ENCODE measurements at places on chromosomes 7 and 10. TPM values are rescaled to one million over a fixed set of nuclear protein-coding genes. Genes with fewer than 3 reads are reported as not detected.

DNA sequence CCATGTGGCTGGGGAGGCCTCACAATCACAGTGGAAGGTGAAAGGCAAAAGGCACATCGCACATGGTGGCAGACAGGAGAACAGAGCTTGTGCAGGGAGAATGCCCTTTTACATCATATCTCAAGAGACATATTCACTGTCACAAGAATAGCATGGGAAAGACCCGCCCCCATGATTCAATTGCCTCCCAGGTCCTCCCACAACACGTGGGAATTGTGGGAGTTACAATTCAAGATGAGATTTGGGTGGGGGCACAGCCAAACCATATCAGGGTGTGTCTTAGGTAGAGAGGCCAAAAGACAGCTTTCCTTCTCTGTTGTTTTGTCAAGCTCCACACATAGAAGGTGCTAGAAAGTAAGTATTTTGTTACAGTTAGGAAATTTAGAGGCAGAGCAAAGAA is 20.8 kb upstream of the SLC26A5 start:
- no peak for DNase-seq

- DNase-seq = no peak
These were observed 238.9 kb downstream of the IPMK start for GRCh38 chr10:58028597-58029366.

DNA sequence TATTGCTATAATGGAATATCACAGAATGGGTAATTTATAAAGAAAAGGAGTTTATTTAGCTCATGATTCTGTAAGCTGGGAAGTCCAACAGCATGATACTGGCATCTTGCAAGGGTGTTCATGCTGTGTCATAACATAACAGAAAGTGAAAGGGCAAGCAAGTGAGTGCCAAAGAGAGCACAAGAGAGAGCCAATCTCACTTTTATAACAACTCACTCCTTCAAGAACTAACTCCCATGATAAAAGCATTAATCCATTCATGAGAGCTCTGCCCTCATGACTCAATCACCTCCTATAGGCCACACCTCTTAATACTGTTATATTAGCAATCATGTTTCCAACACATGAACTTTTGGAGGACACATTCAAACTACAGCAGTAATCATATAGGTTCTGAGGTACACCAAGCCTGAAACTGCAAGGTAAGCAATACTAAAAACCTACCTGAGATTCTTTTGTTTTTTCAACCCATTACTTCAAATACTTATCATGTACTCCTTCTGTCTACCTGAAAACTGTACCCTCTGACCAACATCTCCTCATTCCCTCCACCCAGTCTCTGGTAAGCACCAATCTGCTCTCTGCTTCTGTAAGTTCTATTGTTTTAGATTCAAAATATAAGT is 219.7 kb downstream of the MTERF1 start:
- no peak for DNase-seq

DNA sequence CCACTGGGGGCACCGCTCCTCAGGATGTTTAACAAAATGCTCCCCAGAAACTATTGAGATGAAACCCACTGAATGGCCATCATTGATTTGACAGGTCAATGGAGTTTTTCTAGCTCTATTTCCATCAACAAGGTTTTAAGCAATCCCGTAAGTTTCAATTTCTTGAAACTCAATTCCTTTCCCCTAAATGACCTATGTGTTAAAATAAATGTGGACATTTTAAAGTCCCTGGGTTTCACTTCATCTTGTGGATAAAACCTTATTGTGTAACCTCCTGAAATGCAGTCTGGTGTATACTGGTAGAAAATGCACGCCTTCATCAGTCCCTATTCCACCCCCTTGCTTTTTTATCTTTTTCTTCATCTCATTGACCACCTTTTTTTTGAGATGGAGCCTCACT is 8.9 kb upstream of the C7orf33 start:
- no peak for DNase-seq

GRCh38 chr10:25562547-25562946 is 371.5 kb upstream of the MYO3A start:
- no peak for DNase-seq

DNA sequence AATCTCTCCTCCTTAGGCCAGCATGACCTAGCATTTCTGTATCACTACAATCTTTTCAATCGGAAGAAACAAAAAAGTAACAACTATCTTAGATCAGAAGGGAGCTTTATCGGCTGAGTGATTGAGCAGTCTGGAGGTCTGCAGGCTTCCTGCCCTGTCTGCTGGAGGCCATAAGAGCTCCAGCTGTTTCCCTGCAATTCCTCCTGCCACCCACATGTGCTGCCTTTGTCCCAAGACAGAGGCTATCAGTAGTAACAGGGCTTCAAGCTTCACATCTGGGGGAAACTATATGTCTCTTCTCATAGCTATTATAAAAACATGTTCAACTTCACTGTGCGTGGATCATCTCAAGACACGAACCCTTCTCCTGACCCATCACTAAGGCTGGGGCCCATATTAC is 70.1 kb upstream of the VWC2 start:
- no peak for DNase-seq

- DNase-seq = no peak
These were observed 41.8 kb downstream of the APBB1IP start for GRCh38 chr10:26479766-26480492.

DNA sequence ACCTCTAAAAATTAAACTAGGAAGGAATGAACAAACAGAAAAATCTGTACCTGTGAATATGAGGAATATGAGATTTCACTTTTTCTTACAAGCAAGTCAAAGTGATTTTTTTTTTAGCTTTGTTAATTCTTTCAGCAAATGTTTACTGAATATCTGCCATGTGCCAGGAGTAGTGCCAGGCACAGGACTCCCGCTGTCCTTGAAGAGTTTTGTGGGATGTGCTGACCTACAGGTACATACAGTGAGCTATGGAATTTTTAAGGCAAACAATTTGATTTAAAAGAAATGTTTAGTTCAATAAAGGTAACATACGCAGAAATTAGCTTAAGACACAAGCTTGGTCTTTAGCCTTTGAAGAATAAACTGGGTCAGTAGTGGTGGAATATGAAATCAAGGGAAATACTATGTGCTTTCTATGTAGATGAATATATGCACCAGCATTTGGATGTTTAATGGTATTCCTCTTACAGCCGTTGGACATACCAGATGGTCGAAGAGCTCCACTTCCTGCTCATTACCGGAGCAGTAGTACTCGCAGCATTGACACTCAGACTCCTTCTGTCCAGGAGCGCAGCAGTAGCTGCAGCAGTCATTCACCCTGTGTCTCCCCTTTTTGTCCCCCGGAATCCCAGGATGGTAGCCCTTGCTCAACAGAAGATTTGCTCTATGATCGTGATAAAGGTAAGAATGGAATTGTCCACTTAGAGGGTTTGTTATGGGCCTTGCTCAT is 102.0 kb downstream of the GLCCI1 start:
- DNase-seq = no peak

GRCh38 chr7:123208793-123209192 is 9.0 kb upstream of the SLC13A1 start:
- no peak for DNase-seq

GRCh38 chr10:33122014-33122809 is 164.2 kb upstream of the ITGB1 start:
- DNase-seq = peak; percentile 52

- DNase-seq = no peak
These were observed 26.3 kb upstream of the OSBPL3 start for GRCh38 chr7:25006276-25006675.

DNA sequence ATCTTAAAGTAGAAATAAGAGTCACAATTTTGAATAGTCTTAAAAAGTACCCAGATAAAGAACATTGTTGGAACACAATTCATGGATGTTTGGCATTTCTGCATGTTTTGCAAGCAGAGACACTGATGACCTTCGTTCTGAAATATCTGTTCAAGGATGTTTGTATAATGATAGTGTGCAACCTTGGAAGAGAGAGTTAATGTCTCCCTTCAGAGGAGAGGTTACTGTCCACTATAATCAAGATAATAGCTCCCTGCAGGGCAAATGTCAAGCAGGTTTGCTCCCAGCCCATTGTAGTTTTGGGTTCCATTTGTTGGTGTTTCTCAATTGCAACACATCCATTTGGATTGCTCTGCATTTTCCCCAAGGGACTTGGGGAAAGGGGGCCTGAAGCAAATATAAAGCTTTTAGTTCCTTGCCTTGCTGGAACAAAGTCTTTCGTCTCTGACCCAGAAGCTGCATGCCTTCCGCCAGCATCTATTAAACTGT is 45.2 kb downstream of the COL1A2 start:
- DNase-seq = no peak

- no peak for DNase-seq
These were observed 80.9 kb upstream of the SEMA3C start for GRCh38 chr7:80999771-81000170.

- no peak for DNase-seq
These were observed 4.7 kb downstream of the ACBD7 start for GRCh38 chr10:15083674-15084501.

DNA sequence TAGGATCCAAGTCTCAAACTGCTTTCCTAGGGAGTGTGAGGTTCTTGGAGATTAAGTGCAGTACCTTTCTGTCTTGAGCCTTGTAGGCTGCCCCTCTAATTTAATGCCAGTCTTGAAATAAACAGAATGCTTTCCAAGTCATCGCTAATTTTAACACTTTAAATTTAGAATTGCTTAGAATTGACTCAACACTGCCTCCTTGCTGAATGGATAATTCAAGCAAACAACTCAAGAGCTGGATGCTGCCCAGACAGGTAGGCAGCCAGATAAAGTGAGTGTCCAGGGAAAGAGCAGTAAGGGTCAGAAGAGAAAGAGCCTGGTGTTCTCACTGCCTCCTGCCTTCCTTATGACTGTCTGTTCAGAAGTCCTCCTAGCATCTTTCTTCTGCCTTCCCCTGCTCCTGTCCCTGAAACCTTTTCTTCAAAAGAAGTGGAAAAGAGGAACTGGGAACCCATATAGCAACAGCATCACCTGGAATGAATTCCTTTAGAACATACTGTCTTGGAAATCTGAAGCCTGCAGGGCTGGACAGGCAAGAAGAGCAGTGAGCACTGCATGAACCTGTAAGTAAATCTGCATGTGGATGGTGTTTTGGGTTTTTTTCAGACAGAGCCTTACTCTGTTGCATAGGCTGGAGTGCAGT is 3.1 kb upstream of the GOT1 start:
- no peak for DNase-seq

DNA sequence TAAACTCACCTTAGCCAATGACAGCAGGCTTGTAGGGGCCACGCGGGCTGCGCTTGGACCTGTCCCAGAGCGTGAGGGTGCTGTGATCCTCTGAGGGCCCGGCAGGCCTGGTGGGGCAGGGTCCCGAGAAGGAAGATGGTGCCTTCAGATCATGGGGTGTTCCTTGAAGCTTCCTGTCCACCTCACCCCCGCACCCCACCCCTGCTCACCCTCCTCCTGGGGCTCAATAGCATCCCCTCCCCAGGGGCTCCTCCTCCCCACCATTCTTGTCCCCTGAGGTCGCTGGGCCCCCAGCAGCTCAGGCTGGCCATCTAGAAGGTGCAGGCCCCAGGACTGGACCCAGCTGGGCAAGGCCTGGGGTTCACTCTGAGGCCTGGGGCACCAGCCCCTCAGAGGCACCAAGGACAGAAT is 33.9 kb downstream of the PWWP2B start:
- DNase-seq = no peak

- no peak for DNase-seq
These were observed 535.6 kb downstream of the DNAJB6 start for GRCh38 chr7:157872447-157872846.

DNA sequence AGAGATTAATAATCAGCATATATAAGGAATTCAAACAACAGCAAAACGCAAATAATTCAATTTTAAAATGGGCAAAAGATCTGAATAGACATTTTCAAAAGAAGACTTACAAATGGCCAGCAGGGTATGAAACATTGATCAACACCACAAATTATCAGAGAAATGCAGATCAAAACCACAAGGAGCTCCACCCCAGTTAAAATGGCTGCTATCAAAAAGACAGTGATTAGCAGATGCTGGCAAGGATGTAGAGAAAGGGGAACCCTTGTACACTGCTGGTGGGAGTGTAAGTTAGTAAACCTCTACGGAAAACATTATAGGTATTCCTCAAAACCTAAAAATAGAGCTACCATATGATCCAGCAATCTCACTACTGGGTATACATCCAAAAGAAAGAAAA is 128.0 kb upstream of the CACUL1 start:
- no peak for DNase-seq

GRCh38 chr10:58177362-58177947 is 90.2 kb downstream of the IPMK start:
- no peak for DNase-seq

- no peak for DNase-seq
These were observed 198.3 kb downstream of the ADRA2A start for GRCh38 chr10:111275091-111275490.

- no peak for DNase-seq
These were observed 85.9 kb downstream of the MAD1L1 start for GRCh38 chr7:2146676-2147472.

- no peak for DNase-seq
These were observed 26.2 kb upstream of the C10orf90 start for GRCh38 chr10:126696684-126697083.

DNA sequence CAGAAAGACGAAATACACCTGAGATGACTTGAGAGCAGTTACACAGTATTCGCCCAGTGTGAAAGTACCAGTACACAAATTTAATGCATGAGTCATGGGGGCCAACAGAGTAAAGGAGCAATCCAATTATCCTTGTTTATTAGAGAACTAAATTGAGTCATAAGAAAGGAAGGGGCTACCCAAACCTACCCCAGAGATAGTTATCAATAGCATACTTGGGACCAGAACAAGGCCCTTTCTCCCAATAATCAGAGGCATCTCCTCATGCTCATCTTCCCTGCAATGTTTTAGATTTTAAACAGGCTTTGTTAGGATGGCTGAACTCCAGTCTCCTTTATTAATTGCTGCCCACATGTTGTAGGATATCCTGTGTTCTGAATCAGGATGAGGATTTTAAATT is 239.7 kb upstream of the LRGUK start:
- no peak for DNase-seq

DNA sequence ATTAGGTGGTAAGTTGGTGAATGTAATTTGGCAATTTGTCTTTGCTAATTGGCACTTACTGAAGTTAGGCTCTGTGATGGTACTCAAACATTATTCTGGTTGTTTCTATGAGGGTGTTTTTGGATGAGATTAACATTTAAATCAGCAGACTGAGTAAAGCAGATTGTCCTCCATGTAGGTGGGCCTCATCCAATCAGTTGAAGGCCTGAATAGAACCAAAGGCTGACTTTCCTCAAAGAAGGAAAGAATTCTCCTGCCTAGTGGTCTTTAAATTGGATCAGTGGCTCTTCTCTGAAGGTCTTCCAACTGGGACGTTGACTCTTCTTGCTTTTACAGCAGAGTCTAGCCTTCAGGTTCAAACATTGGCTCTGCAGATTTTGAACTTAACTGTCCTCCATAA is 278.3 kb downstream of the KIF20B start:
- DNase-seq = no peak

RAMP3 gene
- total RNA-seq = 62.0 TPM

ALKBH4 gene
- 10.8 TPM for total RNA-seq

CALU gene
- total RNA-seq = 190 TPM

CRYGN gene
- total RNA-seq = 0.90 TPM

LRIT1 gene
- total RNA-seq = not detected

HOXA3 gene
- 0.28 TPM for total RNA-seq

DDIT4 gene
- 136 TPM for total RNA-seq

HYAL4 gene
- total RNA-seq = 0.28 TPM

IFT22 gene
- 22.0 TPM for total RNA-seq

ODAD2 gene
- total RNA-seq = 0.15 TPM

TBXAS1 gene
- 15.3 TPM for total RNA-seq

ASB10 gene
- 4.0 TPM for total RNA-seq

Data from right atrium auricular region (tissue), 2 donors.